CD4-positive, alpha-beta T cell treated with Interleukin-15 for 4 hours (primary cell): ENCODE measurements at places on chromosomes 12 and 14.
A peak's percentile ranks its signal among the peaks of the same experiment; 100 is the strongest.

DNA sequence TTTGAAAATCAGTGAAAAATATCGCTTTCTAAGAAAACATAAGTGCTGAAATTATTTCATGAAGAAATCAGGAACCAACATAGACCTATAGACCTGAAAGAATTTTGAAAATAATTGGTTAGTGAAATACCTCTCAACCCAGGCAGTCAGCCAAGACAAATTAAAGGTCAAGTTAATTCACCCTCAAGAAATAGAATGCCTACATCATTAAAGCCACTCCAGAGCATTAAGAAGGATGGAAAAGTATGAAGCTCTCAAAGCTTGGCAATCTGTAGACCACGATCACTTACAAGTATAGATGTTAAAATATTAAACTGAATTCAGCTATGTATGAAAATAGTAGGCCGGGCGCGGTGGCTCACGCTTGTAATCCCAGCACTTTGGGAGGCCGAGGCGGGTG lies 48.3 kb downstream of the SFSWAP start:
- DNase-seq: no peak

GRCh38 chr14:56147449-56147848 lies 29.2 kb downstream of the PELI2 start:
- no peak for DNase-seq

- no peak for DNase-seq
Measured at GRCh38 chr14:104442631-104443390, 136.8 kb upstream of the C14orf180 start.

- no peak for DNase-seq
Measured at GRCh38 chr12:115402443-115403180, 718.6 kb upstream of the TBX3 start.

GRCh38 chr12:2166696-2167095 lies 113.9 kb downstream of the CACNA1C start:
- no peak for DNase-seq

- no peak for DNase-seq
Measured at GRCh38 chr12:101018540-101018939, 191.5 kb downstream of the SLC5A8 start.

DNA sequence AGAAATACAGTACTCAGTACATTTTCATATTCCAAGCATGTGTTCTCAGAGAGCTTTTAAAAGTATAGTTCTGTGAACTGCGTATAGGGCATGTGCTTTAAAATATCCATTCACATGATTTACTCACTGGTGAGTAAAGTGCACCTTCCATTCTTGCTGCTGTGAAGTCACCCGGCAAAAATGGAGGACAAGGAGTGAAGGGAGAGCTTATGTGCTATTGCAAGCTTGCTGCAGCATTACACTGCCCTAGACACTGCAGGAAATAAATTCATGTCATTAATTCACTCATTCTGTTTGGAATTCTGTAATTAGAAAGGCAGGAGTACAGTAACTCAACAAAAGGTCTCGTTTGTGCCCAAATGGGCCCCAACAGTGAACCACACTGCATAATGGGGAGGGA lies 347.8 kb downstream of the PRKD1 start:
- DNase-seq: no peak

- DNase-seq: peak; percentile 30
Measured at GRCh38 chr12:130775953-130776856, 60.1 kb upstream of the RIMBP2 start.

DNA sequence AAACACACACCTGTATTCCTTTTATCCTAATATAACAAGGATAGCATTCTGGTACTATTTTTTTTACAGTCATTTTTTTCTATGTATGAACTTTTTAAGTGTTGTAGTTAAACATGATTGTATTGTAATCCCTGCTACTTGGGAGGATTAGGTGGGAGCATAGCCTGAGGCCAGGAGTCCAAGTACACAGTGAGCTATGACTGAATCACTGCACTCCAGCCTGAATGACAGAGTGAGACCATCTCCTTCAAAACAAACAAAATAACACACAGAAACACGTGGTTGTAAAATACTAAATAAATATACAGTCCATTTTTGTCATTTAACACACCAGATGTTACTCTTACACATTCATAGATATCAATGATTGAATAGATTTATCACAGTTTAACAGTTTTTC lies 56.9 kb downstream of the MAP4K5 start:
- DNase-seq: no peak

- DNase-seq: no peak
Measured at GRCh38 chr12:52207895-52208294, 16.1 kb upstream of the KRT80 start.

DNA sequence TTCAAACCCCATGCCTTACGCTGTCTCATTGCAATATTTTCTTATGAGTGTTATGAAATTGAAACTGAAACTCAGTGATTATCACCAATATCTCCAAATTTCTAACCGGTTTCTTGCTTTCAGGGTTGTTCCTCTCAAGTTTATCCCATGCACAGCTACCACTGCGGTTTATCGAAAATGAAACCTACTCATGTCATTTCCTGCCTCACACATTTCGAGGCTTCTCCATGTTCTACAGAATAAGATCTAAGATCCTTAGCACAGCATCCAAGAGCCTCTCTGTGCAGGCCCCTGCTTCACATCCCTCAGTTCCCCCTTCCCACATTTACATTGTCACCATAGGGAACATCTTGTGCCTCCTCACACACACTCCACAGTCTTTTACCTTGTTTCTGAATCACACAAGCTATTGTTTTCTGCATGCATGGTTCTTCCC lies 45.5 kb upstream of the FAR2 start:
- peak; percentile 71 for DNase-seq

DNA sequence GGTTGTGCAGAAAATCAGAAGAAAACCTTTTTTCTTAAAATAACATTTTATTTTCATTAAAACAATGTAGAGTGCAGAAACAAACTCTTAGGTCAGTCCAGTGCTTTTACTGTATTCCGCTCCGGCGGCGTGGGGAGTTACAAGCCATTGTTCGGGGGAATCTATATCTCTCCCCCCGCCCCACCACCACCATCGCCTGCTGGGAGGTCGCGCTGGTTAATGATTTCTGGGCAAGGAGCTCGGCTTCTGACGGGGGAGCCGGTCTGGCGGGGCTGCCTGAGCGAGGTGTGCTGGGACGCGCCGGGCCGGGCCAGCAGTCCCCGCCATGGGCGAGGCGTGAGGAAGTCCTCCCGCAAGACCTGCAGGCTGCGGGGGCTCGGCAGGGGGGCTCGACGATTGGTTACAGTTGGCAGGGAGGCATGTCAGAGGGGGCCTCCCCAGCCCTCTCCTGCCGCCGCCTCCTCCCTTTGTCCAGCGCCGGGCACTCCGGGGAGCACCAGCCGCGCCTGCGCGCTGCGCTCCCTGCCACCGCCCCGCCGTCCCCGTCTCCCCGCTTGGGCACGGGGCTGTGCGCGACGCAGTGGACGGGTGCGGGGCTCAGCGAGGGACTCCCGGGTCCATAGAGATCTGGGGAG lies 1.0 kb upstream of the DUSP6 start:
- no peak for DNase-seq

DNA sequence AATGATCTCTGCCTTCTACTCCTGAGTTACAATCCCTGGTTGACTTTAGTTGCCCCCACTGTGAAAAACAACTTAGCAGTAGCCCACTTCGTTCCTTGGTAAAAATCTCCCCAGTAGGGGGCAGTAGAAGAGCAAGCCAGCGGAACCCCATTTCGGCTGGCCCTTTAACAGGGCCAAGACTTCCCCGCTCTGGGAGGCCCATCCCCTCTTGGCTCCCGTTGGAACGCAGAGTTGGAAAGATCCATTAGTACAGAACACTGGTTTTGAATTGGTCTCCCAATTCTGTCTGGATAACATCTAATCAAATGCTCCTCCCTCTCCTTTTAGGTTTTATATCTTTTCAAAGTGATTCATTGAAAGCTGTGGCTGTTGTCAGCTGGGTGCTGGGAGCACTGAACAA lies 1133.3 kb downstream of the BCL11B start:
- peak; percentile 85 for DNase-seq

- peak; percentile 15 for DNase-seq
Measured at GRCh38 chr12:124727264-124727800, 136.3 kb downstream of the SCARB1 start.

DNA sequence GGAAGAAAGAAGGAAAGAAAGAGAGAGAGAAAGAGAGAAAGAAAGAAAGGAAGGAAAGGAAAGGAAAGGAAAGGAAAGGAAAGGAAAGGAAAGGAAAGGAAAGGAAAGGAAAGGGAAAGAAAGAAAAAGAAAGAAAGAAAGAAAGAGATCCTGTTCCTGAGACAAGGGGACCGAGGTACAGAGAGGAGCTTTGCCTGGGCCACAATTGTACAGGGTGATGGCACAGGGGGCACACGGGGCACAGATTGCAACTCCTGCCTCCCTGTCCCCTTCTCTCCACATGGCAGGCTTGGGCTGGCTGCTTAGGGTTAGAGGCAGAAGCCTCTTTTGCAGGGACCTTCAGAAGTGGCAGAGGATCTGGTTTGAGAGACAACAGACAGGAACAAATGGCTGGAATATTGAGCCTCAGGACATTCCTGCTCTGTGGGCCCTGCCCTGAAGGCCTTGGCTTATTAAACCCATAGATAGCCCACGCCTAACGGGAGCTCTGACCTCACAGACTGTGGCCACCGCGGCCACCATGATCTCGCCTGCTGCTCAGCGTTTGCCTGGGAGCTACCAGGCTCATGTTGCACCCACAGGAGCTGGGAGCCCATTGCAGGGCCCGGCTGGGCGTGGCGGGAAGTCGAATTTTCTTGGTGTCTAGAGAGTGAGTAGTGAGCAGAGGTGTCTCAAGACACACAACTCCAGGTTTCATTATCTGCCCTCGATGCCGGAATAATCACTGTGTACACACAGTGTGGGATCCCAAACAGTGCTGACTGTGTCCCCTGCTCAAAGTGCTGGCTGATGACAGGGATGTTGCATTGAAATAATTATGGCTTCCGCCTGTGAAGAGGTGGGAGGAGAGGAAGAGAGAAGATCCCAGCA lies 147.9 kb upstream of the NCOR2 start:
- DNase-seq: no peak

DNA sequence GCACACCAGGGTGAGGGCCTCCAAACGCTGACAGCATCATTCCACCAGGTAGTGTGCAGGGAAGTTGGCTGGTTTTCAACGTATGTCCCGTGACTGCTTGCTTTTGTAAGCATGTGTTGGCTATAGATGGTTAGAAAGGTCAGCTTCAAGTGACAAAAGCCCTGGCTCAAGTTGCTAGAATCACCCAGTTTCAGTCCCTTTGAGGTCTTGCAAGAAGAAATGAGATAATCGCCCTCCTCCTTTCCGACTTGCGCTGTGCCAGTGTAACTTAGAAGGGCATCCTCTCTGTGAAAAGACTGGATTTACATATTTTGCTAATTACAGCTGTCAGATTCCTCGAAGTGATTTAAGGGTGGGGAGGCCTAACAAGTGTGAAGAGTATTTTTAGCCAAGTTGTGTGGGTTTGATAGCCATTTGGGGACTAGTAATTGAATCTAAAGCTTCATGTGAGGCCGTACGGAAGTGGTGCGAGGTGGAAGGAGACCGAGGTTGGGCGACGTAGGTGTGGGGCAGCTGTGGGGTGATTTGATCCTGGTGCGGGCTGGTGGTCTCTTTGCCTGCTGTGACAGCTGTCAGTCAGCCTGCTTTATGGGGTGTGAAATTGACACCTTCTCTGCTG lies 94.7 kb downstream of the CHST11 start:
- no peak for DNase-seq

DNA sequence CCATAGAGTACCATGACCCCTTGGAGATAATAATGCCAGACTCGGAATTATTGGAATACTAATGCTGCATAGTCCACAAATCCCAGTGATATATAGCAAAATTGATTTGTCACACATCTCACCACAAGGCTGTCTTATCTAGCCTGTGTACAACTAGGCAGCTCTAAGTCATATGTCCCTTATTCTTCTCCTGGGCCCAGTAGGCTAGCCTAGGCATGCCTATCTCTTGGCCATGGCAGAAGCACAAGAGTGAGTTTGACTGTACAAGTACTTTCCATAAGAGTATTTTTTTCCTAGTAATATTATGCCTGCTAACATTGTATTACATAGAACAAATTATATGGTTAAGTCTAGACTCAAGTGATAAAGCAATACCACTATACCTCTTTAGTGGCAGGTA lies 1122.1 kb upstream of the SEL1L start:
- no peak for DNase-seq

- DNase-seq: no peak
Measured at GRCh38 chr12:98819821-98820404, 174.8 kb downstream of the APAF1 start.

- no peak for DNase-seq
Measured at GRCh38 chr12:75748136-75748535, 236.7 kb upstream of the KRR1 start.

GRCh38 chr14:71478542-71478941 lies 453.7 kb upstream of the RGS6 start:
- peak; percentile 12 for DNase-seq

- no peak for DNase-seq
Measured at GRCh38 chr12:26150736-26151450, 26.1 kb upstream of the BHLHE41 start.

GRCh38 chr12:109875572-109876131 lies 4.7 kb downstream of the GLTP start:
- no peak for DNase-seq

DNA sequence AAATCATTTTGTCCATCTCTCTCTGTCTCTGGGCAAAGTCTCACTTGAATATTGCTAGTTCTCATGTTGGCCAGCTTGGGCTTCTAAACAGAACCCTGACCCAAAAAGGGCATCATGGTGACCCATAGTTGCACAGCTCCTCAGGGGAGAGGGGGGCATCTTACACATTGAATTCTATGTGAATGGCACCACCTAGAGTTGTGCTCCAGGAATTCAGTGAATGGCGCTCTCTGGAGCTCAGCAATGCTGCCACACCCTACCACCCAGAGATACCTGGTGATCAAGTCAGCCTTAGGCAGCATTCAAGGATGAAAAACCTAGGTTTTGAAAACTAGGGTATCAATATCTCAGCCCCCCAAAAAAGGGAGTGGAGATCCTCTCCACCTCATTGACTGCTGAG lies 50.6 kb downstream of the SMUG1 start:
- DNase-seq: no peak

DNA sequence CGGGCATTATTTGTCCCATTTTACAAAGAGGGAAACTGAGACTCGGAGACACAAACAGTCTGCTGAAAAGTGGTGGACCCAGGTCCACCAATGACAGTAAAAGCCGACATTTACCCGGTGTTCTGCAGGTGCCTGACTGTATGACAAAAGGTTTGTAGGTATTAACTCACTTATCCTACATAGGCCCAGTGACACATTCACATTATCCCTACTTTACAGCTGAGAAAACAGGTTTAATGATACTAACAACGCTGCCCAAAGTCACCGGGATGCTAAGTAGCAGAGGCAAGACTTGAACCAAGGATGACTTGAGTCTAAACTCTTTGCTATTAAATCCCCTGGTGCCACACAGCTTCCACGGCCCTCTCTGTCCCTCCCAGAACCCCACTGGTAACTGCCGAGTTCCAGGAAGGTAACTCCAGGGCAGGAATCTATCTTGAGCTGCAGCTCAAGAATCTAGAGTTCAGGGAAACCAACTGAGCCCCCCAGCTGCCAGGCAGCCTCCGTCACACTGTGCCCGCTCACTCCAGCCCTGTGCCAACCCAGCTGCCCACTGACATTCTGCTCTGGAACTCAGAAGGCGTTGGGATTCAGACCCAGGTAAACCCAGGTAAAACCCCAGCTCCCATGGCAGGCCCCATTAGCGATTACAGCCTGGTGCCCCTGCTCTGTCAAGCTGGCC lies 33.7 kb downstream of the SYNE3 start:
- no peak for DNase-seq

GRCh38 chr14:70416725-70417349 lies at the start of gene SYNJ2BP:
Gene SYNJ2BP (minus strand): TSS chr14:70417090. CDS start chr14:70416963, 127 bp downstream.
- DNase-seq: peak; percentile 64
